Tibial nerve (tissue), 4 donors: ENCODE measurements at places on chromosomes 5 and 9.

GRCh38 chr5:60686157-60686556 lies 13.8 kb downstream of the DEPDC1B start:
- DNase-seq, result no peak

DNA sequence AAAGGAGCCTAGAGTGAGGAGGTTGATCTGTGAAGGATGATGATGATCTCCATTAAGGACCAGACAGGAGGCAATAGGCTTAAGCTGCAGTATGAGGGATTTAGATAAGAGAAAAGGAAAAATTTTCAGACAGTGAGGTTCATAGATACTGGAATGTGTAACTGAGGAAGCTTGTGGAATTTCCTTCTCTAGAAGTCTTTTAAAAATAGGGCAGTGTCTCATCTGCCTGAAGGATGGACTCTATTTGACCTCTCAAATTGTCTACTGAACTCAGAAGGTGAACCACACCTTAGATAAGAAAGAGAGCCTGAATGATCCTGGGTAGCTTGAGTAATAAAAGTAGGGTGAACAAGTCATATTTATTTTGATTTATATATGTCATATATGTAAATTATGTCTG lies 148.2 kb upstream of the CDKN2B start:
- DNase-seq, result no peak

DNA sequence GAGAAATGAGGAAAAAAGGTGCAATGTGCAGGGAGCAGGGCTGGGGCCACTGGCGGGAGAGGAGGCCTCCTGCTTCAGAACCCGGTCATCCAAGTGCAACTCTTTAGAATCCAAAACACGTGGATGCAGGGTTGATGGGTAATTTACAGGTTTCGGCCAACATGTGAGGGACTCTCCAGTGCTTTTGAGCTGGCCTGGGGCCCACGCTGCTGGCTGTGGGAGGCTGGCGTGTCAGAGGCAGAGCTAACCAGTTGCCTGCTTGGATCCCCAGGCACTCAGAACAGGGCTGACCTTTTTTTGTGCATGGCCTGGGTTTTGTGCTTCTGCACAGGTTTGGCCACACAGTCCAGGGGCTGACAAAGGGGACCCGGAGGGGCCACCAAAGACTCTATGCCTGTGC lies 61.6 kb downstream of the GADD45G start:
- no peak for DNase-seq

GRCh38 chr5:53071738-53072137 lies 37.8 kb downstream of the MOCS2 start:
- no peak for DNase-seq

GRCh38 chr9:116278326-116278725 lies 124.7 kb downstream of the PAPPA start:
- no peak for DNase-seq

DNA sequence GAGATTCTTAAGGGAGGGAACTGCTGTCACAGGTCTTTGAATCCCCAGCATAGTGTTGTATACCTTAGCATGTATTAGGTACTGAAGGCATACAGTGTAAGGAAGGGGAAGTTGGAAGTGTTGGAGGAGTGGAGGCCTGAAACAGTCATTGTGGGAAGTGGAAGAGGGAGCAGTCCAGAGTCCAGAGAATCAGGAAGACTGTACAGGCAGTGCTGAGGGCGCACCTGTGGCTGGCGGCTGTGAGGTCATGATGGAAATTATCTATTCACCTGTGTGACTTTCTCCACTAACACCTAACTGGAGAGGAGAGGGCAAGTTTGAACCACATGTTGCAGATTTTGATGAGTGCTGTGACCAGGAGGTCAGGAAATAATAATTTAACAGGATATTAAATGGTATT lies 119.7 kb upstream of the NIPBL start:
- DNase-seq, result no peak

- no peak for DNase-seq
Observed at GRCh38 chr9:129909851-129910250, 74.6 kb downstream of the USP20 start.

- DNase-seq, result no peak
Observed at GRCh38 chr5:79130781-79131180, 19.2 kb downstream of the BHMT start.
